ENCODE measurements at places on chromosomes 12 and 14.

- DNase-seq: no peak
These were observed 4.8 kb downstream of the GMPR2 start for GRCh38 chr14:24237463-24237955.

DNA sequence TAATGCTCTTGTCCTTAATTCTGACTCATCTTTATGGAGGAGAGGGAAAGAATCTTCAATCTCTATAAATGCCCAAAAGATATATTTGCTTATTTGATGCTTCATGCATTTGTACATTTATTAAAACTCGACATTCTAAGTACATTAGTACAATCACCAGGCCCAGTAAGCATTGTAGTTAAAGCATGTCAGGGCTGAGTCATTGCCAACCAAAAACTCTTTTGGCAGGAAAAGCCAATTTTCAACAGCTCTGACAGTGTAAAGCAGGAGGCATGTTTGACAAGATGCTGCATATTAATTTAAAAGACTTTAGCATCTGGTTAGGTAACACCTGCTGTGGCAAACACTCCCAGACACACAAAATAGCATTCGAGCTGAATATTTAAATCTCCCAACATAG is 290.9 kb downstream of the PPFIA2 start:
- DNase-seq: no peak

DNA sequence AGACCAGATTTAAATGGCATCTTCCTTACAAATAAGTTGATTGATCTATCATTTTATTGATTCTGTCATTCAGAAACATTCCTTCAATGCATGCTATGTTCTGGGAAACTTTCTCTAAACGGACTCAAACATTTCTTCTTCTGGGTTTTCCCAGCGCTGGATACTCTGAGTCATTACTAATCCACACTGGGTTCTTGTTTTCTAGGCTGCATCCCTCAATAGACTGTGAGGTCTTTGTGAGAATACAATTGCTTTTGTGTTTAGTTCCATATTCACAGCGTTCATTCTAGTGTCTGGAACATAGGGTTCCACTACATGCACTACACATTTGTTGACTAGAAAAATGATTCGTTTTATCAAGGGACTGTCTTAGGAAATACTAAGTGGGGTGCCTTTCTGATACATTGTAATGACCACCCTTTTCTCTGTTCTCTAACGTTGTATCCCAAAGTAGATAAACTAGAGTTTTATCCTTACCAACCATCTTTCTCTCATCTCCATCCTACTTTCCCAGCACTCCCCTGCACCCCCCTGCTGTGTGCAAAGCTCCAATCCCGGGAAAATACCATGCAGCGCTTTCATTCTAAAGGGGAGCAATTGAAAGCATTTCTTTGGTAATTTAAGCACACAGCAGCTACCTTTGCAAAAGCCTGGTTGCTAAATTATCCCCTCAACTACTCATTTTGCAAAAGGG is 878.7 kb downstream of the DIO2 start:
- no peak for DNase-seq

DNA sequence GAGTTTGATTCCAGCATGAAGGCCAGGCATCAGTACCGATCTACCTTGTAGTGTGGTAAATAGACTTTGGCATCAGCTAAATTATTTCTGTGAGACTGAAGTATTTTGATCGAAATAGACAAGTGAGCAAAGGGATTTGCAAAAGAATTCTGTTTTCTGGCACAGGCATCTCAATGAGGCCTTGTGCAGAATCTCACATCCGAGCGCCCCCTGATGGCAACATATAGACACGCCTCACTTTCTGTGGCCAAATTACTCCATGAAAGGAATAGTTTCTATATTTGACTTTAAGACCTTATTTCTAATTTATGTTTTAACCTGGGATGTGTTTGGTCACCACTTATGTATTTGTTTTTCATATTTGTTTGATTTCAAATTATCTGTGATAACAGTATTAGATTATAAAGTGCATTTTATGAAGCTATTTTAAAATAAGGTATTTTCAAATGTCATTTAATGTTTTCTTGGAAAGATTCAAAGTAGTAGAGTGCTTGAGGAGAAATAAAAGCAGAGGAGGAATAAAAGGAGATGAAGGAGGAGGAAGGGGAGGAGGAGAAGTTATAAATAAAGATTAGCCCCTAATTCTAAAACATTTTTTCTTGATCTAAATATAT is 731.9 kb downstream of the NRXN3 start:
- no peak for DNase-seq

DNA sequence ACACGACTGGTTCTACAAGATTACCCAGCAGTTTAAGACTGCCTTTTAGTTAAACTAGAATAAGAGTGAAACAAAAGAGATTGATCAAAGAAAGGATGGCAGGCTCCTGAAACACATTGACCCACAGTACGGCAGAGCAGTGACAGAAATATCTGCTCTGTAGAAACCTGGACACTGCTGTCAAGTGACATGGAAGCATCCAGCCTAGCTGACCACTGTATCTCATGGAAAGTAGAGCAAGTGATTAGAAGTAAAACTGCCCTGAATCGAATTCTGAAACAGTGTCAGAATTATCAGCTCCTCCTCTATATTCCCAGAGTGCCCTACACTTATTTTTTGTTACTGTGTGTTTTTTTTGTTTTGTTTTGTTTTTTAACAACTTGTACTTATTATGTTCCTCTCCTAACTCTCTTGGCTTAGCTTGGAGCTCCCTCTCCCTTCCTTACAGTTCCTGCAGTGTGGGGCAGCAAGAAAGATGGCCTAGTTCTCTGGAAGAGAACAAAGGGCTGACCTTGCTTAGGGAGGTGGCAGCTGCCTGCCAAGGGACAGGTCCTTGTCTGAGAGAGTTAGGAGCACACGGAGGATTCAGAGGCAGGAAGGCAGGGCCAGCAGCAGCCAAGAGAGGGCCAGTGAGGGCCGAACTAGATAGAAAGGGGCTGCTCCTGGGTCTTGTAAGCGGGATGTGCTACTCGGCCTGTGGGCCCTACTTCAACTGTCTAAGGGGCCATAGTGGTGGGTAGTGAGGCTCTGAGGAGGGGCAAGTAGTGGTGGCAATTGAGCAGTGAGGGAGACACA is 97.2 kb downstream of the PTPRR start:
- DNase-seq: no peak

DNA sequence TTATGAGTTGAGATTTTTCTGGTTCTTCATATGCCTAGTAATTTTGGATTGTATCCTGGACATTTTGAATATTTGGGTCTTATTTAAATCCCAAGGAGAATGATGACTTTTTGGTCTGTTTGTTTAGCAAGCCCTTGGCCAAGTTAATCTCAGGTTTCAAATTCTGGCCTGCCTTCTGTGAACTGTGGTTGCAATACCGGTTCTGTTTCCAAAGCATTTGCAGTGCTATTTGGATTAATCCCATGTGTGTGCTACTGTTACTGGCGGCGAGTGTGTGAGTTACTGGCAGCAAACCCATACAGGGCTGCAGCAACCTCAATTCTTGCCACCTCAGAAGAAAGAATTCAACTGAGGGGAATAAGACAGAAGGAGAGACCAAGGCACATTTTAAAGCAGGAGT is 51.1 kb downstream of the TMEM260 start:
- no peak for DNase-seq

All from stimulated activated CD4-positive, alpha-beta T cell treated with anti-CD3 and anti-CD28 coated beads, Interleukin-2, amount 100 ng/mL, for 48 hours (primary cell).